Activated CD4-positive, CD25-positive, alpha-beta regulatory T cell treated with anti-CD3 and anti-CD28 coated beads, Interleukin-2, amount 50 U/mL, for 16 hours (primary cell): ENCODE measurements at places on chromosomes 1 and 21.

DNA sequence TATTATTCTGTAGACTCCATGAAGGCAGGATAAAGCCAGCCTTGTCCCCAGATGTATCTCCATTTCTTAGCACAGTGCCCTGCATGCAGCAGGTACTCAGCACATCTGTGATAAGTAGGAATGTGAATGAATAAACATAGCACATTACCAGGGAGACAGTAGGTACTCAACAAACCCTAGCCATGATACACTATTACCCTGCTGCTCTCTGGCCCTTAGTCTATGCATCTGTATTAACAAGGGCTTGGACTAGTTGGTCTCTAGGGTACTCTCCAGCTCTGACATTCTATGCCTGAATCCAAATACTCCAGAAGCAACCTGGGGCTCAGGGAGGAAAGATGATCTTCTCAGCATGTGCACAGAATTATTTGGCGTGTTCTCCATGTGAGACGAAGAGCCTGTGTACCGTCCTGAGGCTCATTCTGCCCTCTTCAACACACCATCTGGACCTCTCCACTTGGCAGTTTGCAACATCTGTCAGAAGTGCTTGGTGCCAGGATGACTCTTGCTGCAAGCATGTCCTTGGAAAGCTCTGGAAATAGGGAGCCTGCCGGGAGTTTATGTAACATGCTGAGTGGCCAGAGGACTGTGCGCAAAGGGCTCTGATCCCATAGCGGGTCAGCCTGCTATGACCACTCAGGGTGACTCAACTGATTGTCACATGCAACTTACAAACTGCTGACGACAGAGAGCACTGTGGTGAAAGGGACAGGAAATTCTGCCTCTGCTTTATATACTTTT lies 228.2 kb upstream of the USP24 start:
- no peak for DNase-seq

GRCh38 chr1:113542221-113542701 lies 151.9 kb downstream of the MAGI3 start:
- no peak for DNase-seq

GRCh38 chr1:56573311-56573710 lies 6.1 kb downstream of the PLPP3 start:
- DNase-seq: no peak

DNA sequence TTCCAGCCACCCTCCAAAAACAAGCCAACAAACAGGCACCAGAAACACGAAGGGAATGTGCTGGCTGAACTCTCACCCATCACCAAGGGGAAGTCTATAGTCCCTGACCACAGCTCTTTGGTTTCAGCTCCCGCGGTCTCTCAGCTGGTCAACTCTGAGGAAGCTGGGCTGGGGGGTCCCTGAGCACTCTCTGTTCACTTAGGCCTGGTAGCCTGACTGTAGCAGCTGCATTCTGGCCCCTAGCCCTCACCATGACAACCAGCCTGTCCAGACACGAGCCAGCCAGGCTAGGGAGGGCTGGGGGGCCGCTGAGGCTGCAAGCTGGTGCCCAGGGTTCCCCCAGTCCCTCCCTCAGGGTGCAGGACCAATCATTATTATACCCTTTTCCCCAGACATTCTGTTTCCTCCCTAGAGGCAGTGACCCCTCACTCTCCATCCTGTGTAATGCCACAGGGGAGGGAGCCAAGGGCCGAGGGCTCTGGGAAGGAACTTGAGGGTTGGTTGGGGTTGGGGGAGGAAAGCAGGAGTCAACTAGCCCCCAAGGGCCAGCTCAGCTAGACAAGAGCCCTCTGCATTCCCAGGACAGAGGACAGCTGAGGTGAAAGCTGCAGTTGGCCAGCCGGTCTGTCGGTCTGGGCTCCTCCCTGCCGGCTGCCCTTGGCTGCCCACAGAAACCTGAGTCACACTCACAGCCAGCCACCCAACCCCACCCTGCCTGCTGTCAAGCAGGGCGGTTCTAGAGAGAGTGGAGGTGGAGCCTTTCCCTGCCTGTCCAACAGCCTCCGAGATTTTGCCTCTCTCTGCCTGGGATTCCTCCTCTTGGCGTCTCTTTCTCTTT lies 1.2 kb upstream of the TRAPPC3 start:
- DNase-seq: no peak

- DNase-seq: no peak
Observed at GRCh38 chr1:162319493-162320175, 57.0 kb downstream of the SPATA46 start.

DNA sequence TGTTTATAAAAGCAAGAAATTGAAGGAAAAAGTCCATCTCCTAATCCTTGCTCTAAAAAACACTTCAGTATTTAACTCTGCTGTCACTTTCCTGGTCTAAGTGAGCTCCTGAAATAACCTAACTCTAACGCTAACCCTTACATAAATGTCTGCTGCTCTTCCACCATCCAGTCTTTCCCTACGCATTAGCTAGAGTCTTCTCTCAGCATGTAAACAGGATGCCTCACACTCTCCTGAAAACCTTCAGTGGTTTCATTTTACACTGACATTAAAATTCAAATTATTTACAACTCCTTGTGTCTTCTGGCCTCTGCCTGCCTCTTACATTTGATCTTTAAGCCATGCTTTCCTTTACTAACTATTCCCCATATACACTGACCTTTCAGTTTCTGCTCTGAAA lies 697.6 kb upstream of the CXADR start:
- DNase-seq: no peak

GRCh38 chr1:47650205-47650604 lies 212.4 kb downstream of the FOXD2 start:
- DNase-seq: no peak
